ENCODE measurements at places on chromosomes 4 and X.

- DNase-seq = no peak
Observed at GRCh38 chr4:110678517-110679227, 55.8 kb upstream of the PITX2 start.

GRCh38 chr4:1155314-1155713 is 17.1 kb downstream of the SPON2 start:
- DNase-seq = no peak

- DNase-seq = peak; percentile 60
Observed at GRCh38 chr4:53929955-53930798, 134.2 kb downstream of the CHIC2 start.

DNA sequence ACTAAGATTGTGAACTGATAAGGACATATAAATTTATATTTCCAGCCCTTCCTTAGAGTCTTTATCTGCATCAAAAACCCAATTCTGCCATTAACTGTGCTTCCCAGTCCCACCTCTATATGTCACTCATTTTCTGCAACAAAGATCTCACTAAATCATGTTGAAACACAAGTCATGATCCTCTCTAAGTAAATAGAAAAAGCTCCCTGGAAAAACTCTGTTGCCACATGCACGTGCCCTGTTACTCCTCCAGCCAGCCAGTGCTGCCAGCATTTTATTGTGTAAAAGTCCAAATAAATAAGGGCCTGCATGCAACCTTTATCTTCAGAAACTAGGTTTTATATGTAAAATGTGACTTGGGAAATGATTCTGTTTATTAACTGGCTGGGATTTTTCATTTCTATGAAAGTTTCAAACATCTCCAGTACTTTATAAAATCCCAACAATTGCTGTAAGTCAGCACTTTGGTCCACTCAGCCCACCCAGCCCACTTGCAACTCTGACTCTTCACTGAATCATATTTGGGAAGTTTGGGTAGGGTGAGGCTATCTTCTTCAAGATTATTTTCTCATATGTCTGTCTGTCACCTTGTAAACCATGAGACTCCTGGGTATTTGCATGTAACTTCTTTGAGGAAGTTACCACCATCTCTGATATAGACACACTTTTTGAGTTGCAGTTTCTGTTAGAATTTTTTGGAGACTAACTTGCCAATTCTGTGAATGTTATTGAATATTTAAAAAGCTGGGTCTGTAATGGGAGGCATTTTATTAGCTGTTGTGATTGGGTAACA is 40.0 kb upstream of the SMARCA5 start:
- DNase-seq = peak; percentile 17

- DNase-seq = no peak
Observed at GRCh38 chr4:13704761-13705160, 77.2 kb upstream of the BOD1L1 start.
